ENCODE measurements at places on chromosomes 6 and 20. TPM values are rescaled to one million over a fixed set of nuclear protein-coding genes. Genes with fewer than 3 reads are reported as not detected.

The BIRC7 gene
- not detected for polyA plus RNA-seq

The TNFRSF6B gene
- polyA plus RNA-seq: 1.7 TPM

The PSMB8 gene
- polyA plus RNA-seq: 15.9 TPM

The BTN1A1 gene
- not detected for polyA plus RNA-seq

The SLC35F1 gene
- polyA plus RNA-seq: 3.1 TPM

The OR12D3 gene
- not detected for polyA plus RNA-seq

The COL9A3 gene
- 13.2 TPM for polyA plus RNA-seq

The FAM83D gene
- polyA plus RNA-seq: 7.8 TPM

The FAM162B gene
- polyA plus RNA-seq: 5.0 TPM

The RBPJL gene
- not detected for polyA plus RNA-seq

The ALDH8A1 gene
- 1.1 TPM for polyA plus RNA-seq

The SIRPG gene
- polyA plus RNA-seq: 0.67 TPM

The TNFRSF21 gene
- polyA plus RNA-seq: 16.3 TPM

The ULBP2 gene
- 0.81 TPM for polyA plus RNA-seq

The CCNC gene
- polyA plus RNA-seq: 54.1 TPM

The HSD17B8 gene
- 14.4 TPM for polyA plus RNA-seq

The KCNQ5 gene
- 0.79 TPM for polyA plus RNA-seq

The PRKN gene
- 2.5 TPM for polyA plus RNA-seq

The KCNQ2 gene
- 6.4 TPM for polyA plus RNA-seq

The SLCO4A1 gene
- 0.42 TPM for polyA plus RNA-seq

The GJA10 gene
- polyA plus RNA-seq: not detected

The LY6G6D gene
- 0.43 TPM for polyA plus RNA-seq

The RHAG gene
- polyA plus RNA-seq: 0.55 TPM

The TGIF2 gene
- polyA plus RNA-seq: 22.1 TPM

The SLC22A1 gene
- not detected for polyA plus RNA-seq

The NMBR gene
- polyA plus RNA-seq: 0.20 TPM

The TRIM10 gene
- polyA plus RNA-seq: 0.36 TPM

The TXLNB gene
- polyA plus RNA-seq: 129 TPM

The MCM8 gene
- polyA plus RNA-seq: 6.8 TPM

The MLN gene
- not detected for polyA plus RNA-seq

The COL11A2 gene
- 20.5 TPM for polyA plus RNA-seq

The BMP5 gene
- polyA plus RNA-seq: 15.1 TPM

The CST4 gene
- polyA plus RNA-seq: not detected

The CRIP3 gene
- polyA plus RNA-seq: 1.0 TPM

The SIRPB1 gene
- 1.4 TPM for polyA plus RNA-seq

The FAM83C gene
- not detected for polyA plus RNA-seq

The EYA4 gene
- 24.5 TPM for polyA plus RNA-seq

The SLC17A3 gene
- not detected for polyA plus RNA-seq

The FRK gene
- 0.75 TPM for polyA plus RNA-seq

The CDH22 gene
- 0.37 TPM for polyA plus RNA-seq

The CTCFL gene
- polyA plus RNA-seq: 0.40 TPM

The RCAN2 gene
- polyA plus RNA-seq: 4.0 TPM

The NDUFAF5 gene
- 24.0 TPM for polyA plus RNA-seq

The SYCP2L gene
- polyA plus RNA-seq: 0.37 TPM

The GGTLC1 gene
- not detected for polyA plus RNA-seq

The SS18L1 gene
- polyA plus RNA-seq: 13.0 TPM

The PRPH2 gene
- polyA plus RNA-seq: 5.1 TPM

The PARD6B gene
- 0.72 TPM for polyA plus RNA-seq

The PEX3 gene
- polyA plus RNA-seq: 18.4 TPM

The GDAP1L1 gene
- polyA plus RNA-seq: 0.05 TPM

The CMTR1 gene
- 41.3 TPM for polyA plus RNA-seq

The SOBP gene
- 18.4 TPM for polyA plus RNA-seq

The MAP7 gene
- 0.30 TPM for polyA plus RNA-seq

The IP6K3 gene
- polyA plus RNA-seq: 26.7 TPM
